NCI-H2081 (cell line): ENCODE measurements at places on chromosomes 16 and 17.

GRCh38 chr17:75555679-75556153, 30.2 kb downstream of the LLGL2 start:
- no peak for DNase-seq

- no peak for DNase-seq
Measured at GRCh38 chr16:57039148-57039812, 49.9 kb downstream of the NLRC5 start.

DNA sequence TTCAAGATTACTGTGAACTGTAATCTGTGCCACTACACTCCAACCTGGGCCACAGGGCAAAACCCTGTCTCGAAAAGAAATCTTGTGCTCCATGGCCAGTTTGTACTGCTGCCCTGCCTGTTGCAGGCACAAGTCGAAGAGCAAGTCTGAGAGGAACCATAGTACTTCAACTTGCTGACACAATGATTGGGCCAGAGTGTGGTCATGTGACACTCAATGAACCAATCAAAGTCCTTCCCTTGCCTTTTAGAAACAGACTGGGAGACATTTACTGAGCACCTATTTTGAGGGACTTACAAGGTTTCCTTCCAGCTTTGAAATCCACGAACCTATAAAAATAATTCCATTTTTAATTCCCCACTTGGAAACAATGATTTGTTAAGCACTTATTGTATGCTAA, 39.8 kb upstream of the TMC5 start:
- DNase-seq, result no peak

DNA sequence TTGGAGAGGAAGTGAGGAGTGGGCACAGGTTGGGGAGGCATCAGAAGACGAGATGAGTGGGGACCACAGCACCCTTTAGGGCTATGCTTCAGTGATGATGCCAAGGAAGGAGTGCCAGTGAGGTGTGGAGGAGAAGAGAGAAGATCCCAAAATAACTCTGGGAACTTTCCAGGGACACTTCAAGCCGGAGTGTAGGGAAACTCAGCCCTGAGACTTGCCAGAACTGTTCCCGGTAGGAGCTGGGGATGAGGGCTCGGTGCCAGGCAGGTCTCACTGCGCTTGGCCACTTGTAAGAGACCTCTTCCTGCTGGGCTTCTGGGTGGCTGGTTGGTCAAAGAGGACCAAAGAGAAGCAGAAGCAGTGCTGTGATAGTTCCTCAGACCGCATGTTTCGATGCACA, 63.6 kb downstream of the SHISA6 start:
- DNase-seq, result no peak

- no peak for DNase-seq
Measured at GRCh38 chr17:79444198-79444597, 166.7 kb downstream of the RBFOX3 start.

DNA sequence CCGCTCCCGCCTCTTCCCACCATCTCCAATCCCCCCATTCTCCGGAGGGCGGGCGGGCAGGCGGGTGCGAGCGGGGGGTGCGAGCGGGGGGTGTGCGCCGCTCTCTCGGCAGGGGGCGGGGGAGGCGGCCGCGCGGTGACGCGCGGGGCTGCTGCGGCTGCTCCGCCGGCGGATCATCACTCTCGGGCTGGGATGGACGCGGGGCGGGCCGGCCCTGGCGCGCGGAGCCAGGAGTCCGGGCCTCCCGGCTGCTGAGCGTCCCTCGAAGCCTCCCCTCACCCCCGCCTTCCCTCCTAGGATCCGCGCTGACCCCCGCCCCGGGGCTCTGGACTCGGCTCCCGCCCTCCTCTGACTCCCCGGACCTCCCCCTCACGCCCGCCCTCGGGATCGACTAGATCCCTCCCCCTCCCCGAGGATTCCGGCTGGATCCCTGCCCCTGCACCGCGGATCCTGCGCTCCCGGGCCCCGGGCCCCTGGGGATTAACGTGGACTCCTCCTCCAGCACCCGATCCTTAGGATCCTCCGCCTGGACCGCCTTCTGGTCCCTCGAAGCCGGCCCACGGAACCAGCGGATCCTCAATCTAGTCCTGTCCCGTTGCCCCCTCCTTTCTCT, 946 bp upstream of the TMEM256 start:
- DNase-seq, result no peak

DNA sequence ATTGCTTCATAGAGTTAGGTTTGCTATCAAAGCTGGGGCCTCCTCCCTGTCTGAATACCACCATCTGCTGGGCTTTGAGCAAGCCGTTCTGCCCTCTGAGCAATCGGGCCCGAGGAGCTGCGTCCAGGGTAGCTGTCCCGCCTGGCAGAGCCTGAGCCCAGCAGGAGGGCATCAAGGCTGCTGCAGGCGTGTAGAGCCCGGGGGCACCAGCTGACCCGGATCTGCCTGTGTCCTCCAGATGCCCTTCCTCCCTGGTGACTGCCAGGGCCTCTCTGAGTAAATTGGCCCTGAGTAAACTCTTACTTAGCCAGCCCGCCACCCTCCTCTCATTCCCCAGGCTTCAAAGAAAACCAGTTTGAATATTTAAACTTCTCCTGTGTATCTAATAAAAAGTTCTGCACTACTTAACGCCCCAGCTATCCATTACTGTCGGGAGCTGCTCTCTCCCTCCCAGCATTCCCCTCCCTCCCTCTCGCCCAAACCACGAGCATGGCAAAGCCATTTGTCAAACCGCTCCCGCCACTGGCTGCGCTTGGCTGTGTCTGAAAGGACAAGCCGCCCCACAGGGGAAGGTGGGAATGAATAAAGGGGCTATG, 16.4 kb downstream of the CDK5RAP3 start:
- DNase-seq, result peak; percentile 82

DNA sequence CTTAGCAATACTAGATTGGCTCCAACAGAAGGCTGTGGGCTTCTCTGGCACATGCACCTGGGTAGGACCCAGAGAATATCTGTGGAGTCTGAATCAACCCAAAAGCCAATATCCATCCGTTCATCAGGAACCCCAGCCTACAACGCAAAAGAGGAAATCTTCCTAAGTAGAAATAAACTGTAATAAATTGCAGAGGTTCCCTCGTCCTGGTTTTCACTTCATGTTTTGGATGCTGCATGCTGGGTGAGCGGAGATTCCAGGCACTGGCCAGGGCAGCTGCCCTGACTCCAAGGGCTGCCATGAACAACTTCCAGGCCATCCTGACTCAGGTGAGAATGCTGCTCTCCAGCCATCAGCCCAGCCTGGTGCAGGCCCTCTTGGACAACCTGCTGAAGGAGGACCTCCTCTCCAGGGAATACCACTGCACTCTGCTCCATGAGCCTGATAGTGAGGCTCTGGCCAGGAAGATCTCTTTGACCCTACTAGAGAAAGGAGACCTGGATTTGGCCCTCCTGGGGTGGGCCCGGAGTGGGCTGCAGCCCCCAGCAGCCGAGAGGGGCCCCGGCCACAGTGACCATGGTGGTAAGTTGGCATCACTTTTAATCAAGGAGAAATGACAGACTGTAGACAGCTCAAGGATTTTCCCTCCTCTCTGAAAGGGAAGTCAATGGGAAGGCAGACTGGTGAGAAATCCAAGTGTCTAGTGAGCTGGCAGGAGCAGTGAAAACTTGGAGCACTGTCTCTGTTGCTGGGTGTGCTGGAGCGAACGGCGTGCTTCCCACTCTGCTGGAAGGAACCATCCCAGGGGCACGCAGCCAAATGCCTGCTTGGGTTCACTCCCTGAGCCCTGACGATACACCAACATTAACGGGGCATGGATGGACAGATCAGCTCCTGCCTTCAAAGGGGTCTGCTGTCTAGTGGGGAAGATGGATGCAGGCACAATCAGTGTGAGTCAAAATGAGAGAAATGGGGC, 10.7 kb upstream of the CIITA start:
- no peak for DNase-seq

- DNase-seq, result no peak
Measured at GRCh38 chr17:1159431-1160180, 20.2 kb downstream of the ABR start.

DNA sequence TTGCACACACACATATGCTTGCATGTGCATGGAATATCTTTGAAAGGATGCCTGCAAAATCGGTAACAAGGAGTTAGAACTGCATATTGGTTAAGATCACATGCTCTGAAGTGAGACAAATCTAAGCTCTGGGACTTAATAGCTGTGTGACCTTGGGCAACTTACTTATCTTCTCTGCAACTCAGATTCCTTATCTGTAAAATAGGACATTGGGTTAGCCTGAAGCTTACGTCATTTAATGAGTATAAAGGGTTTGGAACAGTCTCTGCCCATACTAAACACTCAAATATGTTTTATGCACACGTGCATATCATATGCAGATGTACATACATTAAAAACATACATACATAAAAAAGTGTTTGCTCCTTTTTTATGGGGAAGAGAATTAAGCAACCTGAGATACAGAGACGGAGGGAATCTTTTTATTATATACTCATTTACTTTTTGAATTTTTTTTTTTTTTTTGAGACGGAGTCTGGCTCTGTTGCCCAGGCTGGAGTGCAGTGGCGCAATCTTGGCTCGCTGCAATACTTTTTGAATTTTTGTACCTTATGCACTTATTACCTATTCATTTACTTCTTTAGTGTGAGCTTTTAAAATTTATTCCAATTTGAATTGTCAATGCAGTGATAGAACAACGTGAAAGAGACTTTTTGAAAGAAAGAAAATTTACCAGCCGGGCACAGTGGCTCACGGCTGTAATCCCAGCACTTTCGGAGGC, 206.2 kb downstream of the CCDC182 start:
- DNase-seq, result no peak

- DNase-seq, result no peak
Measured at GRCh38 chr16:14356064-14356463, 274.0 kb downstream of the PARN start.

DNA sequence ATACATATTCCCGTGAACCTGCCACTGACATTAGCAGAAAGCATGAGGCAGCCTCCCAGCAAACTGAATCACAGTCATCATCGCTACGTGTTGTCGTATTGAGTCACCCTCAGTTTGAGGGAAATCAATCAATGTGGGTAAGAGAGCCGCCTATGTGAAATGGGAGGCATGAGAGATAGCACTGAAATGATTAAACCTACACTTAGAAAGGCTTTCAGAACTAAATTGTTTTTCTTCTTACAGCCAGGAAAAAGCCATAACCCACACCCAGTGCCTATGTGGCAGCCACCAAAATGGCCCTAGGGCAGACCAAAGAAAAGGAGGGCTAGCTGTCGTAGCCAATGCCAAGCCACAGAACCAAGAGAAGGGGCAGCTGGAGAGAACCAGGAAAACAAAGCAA, 90.5 kb downstream of the ADAMTS18 start:
- no peak for DNase-seq

DNA sequence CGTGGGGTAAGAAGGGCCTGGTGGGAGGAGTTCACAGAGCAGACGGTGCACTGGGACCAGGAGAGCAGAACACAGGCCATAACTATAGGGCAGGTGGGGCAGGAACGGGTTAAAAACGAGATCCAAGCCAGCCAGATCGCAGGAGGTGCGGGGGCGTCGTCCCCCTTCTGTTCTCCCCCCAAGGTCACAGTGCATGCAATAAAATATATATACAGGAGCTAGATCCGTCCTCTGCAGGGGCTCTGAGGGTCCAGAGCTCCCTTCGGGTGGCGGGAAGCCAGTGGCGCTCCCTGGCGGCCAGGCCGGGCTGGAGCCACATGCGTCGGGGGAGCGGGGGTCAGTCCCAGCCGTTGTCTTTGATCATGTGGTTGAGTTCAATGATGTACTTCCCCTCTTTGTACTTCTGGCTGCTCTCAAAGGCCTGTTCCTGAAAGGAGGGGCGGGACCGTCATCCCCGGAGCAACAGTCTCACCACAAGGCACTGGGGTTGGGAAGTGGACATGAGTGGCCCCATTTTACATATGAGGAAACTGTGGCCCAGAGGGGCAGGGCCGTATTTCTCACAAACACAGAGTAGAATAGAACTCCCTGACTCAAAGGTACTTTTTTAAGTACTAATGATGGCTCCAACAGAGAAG, 768 bp upstream of the TBX6 start:
- peak; percentile 73 for DNase-seq

GRCh38 chr17:34781071-34781470, 180.2 kb downstream of the CCT6B start:
- DNase-seq, result no peak

DNA sequence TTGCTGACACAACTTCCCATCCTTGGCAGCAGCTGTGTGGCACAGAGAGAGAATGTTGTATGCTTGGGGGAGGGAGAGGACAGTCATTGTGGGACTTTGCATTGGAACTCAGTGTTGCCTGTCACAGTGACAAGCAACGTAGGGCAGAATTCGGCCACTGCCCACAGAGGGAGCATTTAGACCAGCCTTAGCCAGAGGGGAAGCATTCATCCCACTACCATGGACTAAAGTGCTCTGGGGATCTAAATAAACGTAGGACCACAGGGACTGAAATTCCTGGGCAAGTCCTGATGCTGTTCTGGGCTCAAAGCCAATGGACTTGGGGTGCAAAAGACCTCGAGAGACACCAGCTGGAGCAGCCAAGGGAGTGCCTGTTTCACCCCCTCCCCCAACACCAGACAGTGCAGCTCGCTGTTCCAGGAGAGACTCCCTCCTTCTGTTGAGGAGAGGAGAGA, 44.9 kb downstream of the ABCA8 start:
- no peak for DNase-seq

GRCh38 chr17:18246880-18247612, 11.5 kb downstream of the FLII start:
- DNase-seq, result peak; percentile 80

GRCh38 chr17:12734926-12735325, 54.4 kb upstream of the ARHGAP44 start:
- DNase-seq, result no peak

- peak; percentile 38 for DNase-seq
Measured at GRCh38 chr17:64736804-64737492, 74.8 kb upstream of the SMURF2 start.

DNA sequence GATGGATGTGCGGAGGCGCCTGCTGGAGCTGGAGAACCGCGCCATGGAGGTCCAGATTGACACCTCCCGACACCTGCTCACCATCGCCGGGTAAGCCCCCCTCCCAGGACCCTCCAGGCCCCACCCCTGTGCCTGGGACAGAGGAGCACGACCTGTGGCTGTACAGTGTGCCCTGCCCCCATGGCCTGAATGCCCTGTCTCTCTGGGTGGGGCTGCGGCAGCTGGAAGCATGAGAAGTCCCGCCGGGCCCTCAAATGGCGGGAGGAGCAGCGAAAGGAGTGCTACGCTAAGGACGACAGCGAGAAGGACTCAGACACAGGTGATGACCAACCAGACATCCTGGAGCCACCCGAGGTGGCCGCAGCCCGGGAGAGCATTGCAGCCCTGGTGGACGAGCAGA, 11.2 kb downstream of the BTBD17 start:
- DNase-seq, result no peak

DNA sequence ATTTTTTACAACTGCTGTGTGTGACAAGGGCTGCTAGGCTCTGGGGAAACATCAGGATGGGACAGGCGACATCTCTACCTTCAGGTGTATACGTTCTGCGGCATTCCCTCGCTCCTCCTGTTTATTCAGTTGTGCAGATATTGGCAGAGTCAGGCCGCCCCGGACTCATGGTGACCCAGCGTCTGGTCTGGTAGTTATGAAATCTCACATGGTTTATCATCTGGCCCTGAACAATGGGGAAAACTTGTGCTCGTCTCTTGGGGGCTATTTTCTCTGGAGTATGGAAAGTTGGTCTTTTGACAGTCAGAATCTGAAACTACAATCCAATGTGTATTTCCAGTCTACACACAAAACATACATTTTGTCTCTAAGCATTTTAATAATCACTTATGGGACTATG, 3.3 kb downstream of the MARCHF10 start:
- DNase-seq, result no peak

GRCh38 chr17:32772453-32773025, 104.4 kb downstream of the MYO1D start:
- no peak for DNase-seq
